ENCODE measurements at places on chromosomes 12 and 14. TPM values are rescaled to one million over a fixed set of nuclear protein-coding genes. Genes with fewer than 3 reads are reported as not detected.

- DNase-seq = no peak
Observed at GRCh38 chr12:9127936-9128663, 12.4 kb upstream of the A2M start.

Gene PGF
- polyA plus RNA-seq = 31.7 TPM

DNA sequence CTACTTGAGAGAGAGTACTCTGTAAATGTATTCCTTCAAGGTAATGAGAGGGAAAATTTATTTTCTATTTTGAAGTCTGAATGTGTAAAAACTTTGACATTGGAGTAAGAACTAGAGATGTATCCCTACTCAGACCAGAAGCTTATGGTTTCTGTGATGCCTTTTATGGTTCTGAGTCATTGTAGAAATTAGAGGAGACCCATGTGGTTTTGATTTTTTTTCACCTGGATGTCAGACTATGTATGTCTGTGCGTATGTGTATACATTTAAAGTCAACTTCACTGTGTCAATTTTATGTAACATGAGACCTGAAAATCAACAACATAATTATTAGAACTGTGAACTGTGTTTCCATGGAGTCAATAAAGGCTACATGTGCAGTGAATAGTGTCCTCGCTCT, 302.0 kb downstream of the TRHDE start:
- DNase-seq = no peak

Gene KRT3
- not detected for polyA plus RNA-seq
